T-helper 2 cell (primary cell): ENCODE measurements at places on chromosomes 12 and 14.
A peak's percentile ranks its signal among the peaks of the same experiment; 100 is the strongest.

DNA sequence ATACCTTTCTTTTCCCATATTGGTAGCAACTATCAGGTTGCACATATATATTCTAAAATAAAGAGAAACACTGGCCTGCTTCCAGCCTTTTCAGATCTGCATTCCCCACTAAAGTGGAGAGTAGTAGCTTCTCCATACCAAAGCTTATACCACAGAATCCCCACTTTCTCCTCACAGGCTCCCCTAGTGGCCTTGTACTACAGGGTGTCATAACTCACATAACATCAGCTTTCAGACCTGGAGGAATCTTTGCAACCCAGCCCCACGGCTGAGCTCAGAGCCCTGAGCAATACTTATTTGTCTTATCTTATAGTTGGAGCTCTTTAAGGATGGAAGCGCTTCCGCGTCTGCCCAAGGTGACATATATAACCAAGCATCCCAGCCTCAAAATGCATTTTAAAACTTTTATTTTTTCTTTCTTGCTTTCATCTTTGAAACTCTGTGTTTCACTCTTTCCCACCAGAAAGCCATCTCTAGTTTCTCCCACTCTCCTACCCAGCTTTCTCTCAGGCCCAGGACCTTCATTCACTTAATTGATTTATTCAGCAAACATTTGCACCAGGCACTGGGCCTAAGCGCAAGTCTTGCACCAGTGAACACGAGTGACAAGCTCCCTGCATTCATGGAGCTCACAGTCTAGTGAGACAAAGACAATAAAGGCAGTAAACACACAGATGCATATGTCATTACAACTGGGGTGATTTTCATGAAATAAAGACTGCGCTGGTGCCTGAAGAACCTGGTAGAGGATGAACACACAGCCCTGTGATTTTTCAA lies 254.7 kb downstream of the IPO8 start:
- no peak for DNase-seq

- peak; percentile 56 for DNase-seq
These were observed 3.8 kb upstream of the SMARCC2 start for GRCh38 chr12:56193025-56193578.

GRCh38 chr12:118743896-118744700 lies 237.2 kb upstream of the SRRM4 start:
- DNase-seq: no peak

- no peak for DNase-seq
These were observed 277.1 kb downstream of the RASSF9 start for GRCh38 chr12:85559127-85559526.

GRCh38 chr14:50047274-50047676 lies 69.1 kb downstream of the VCPKMT start:
- DNase-seq: no peak
